NCI-H1092 (cell line): ENCODE measurements at places on chromosomes 4 and X.

DNA sequence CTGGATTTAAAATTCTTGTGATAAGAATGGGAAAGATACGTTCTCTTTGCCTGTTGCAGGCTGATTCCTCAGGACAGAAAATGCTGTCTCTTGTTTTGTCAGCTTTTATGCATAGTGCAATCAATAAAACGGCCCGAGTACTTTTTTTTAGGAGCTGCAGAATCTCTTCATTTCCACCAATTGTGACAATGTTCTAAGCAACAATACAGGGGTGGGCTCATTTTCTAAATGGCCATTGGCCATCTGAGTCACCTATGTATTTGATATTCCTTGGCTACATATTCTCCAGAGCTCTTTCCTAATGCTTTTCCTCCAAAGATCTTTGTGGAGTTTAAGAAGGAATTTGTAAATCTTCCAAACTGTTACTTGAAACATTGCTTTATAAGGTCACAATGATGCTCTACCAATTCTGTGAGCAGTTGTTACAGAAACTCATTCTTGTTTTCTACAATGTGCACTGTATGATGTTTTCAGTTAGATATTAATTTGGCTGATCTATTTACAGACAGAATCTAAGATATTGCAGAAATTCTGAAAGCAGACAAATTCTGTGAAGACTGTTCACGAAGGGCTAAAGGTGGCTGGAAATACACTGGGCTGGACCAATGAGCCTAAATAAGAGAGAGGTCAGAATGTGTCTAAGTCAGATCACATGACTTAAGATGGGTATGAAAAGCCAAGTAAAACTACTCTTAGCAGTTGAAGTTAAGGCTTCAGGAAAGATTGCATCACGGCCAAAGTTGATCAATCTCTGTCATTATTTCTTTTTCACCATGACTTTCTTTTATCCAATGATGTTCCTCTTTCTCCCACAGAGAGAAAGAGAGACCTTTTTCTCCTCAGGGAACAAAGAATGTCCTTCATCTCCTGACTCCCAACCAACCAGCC lies 33.4 kb downstream of the TAPT1 start:
- DNase-seq = no peak

DNA sequence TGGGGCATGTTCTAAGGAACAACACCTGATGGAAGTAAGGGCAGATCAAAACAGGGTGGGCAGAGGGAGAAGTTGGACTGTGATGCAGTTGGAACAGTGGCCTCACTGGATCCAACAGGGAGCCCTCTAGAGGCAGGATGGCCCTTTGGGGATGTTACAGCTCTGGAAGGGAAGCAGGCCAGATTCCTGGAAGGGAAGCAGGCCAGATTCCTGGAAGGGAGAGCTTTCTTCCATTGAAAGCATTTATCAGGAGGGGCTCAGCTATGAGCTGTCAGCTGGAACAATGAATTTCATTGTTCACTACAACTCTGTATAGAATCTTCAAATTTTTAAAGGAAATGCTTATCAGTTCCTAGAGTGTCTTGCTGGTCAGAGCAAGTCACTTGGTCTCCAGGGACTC lies 17.7 kb downstream of the IL15 start:
- no peak for DNase-seq

GRCh38 chrX:87583679-87584078 lies 66.1 kb downstream of the KLHL4 start:
- no peak for DNase-seq

- DNase-seq = no peak
Observed at GRCh38 chr4:36251983-36252382, 7.7 kb upstream of the ARAP2 start.

GRCh38 chrX:115013705-115014104 lies 3.7 kb downstream of the IL13RA2 start:
- DNase-seq = no peak

DNA sequence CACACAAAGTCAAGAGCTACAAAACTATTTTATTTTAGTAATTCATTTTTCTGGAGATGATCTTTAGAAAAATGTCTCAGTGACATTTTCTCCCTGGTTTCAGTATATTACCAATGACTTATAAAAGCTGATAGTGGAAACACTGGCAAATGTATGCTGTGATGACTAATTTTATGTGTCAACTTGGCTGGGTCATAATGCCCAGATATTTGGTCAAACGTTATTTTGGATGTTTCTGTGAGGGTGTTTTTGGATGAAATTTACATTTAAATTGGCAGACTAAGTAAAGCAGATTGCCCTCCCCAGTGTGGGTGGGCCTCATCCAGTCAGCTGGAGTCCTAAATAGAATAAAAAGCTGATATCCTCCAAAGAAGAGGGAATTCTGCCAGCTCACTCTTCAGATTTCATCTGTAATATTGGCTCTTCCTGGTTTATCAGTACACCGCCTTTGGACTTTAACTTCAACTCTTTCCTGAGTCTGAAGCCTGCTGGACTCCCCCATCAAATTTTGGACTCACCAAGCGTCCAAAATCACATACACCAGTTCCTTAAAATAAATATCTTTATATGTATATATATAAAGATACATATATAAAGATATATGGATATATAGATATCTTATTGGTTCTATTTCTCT lies 31.2 kb upstream of the RAB40A start:
- no peak for DNase-seq

DNA sequence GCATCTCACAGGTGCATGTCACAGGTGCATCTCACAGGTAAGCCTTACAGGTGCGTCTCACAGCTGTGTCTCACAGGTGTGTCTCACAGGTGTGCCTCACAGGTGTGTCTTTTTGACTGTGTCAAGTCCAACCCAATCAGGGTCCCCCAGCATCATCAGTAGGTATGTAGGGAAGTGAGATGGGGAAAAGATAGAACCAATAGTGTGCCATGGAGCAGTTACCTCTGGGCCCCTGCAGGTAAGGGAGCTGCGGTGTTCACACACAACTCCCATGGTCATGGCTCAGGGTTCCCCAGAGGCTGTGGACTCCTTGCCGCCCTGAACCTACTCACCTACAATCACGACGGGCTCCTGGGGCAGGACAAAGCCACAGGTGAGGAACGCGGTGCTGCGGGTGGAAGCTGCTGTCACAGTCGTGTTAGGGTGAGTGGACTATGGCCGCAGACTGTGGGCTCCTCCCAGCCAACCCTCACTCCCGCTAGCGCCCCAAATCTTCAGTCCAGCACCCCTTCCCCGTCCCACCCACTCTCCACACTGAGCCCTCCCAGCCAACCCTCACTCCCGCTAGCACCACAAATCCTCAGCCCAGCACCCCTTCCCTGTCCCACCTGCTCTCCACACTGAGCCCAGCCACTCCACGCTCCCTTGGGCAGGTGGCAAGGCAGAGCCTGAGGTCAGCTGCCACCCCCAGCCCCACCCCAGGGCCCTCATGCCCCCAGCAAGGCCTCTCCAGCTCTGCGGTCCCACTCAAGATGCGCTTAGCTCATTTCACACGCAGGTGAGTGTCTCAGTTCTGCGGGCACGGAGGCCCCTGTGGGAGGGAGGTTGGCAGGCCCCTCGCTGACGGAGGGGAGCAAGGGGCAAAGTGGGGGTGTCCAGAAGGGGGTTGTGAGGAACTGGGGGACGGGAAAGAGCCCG lies 2.1 kb upstream of the PDE6B start:
- DNase-seq = no peak

GRCh38 chrX:133586443-133586842 lies 171.2 kb upstream of the GPC4 start:
- no peak for DNase-seq
